Heart right ventricle (tissue), 16 donors: ENCODE measurements at places on chromosomes 12 and 14. TPM values are rescaled to one million over a fixed set of nuclear protein-coding genes. Genes with fewer than 3 reads are reported as not detected.

The PTPRR gene
- 0.85 TPM for total RNA-seq

The CYP46A1 gene
- total RNA-seq = 5.6 TPM

The TMEM132D gene
- total RNA-seq = not detected

The ASPG gene
- total RNA-seq = 21.6 TPM

The EGLN3 gene
- 119 TPM for total RNA-seq

The BMP4 gene
- 7.2 TPM for total RNA-seq

The PTGDR gene
- 0.28 TPM for total RNA-seq

The KRT86 gene
- total RNA-seq = not detected

The MSI1 gene
- 6.8 TPM for total RNA-seq

The KRT77 gene
- not detected for total RNA-seq

The SLC5A8 gene
- total RNA-seq = not detected

The PITPNM2 gene
- total RNA-seq = 17.5 TPM

The DPF3 gene
- 38.1 TPM for total RNA-seq

The PMCH gene
- not detected for total RNA-seq

The SERPINA5 gene
- total RNA-seq = 0.28 TPM

The DACT1 gene
- total RNA-seq = 4.4 TPM

The DPY19L2 gene
- 53.2 TPM for total RNA-seq

The MANSC4 gene
- total RNA-seq = not detected

The TMPRSS12 gene
- not detected for total RNA-seq

The VRTN gene
- total RNA-seq = not detected

The GABARAPL1 gene
- 472 TPM for total RNA-seq

The CAPRIN2 gene
- 28.1 TPM for total RNA-seq

The GLIPR1L2 gene
- 2.0 TPM for total RNA-seq

The AEBP2 gene
- total RNA-seq = 23.0 TPM

The INHBE gene
- 1.1 TPM for total RNA-seq

The APOF gene
- not detected for total RNA-seq

The C12orf60 gene
- 3.7 TPM for total RNA-seq

The IGFBP6 gene
- 39.7 TPM for total RNA-seq

The KRT79 gene
- total RNA-seq = not detected

The OTUB2 gene
- total RNA-seq = 0.15 TPM

The ACTN1 gene
- total RNA-seq = 235 TPM

The TSPAN8 gene
- total RNA-seq = 0.53 TPM

The C12orf54 gene
- not detected for total RNA-seq

The E2F7 gene
- total RNA-seq = 0.13 TPM

The CEP290 gene
- total RNA-seq = 9.2 TPM

The SYCP3 gene
- not detected for total RNA-seq

The PIANP gene
- not detected for total RNA-seq

The TMEM229B gene
- 4.3 TPM for total RNA-seq

The C12orf42 gene
- total RNA-seq = not detected

The FLVCR2 gene
- total RNA-seq = 2.9 TPM

The SCNN1A gene
- 0.83 TPM for total RNA-seq

The GLIPR1L1 gene
- total RNA-seq = not detected

The FGD4 gene
- 24.2 TPM for total RNA-seq

The ARPC3 gene
- total RNA-seq = 80.6 TPM

The SERPINA1 gene
- 38.3 TPM for total RNA-seq
